Activated CD8-positive, alpha-beta T cell treated with anti-CD3 and anti-CD28 coated beads, Interleukin-2, amount 10 ng/mL, durations not matched to agents 7 days and 5 days (primary cell): ENCODE measurements at places on chromosomes 4 and X. TPM values are rescaled to one million over a fixed set of nuclear protein-coding genes. Genes with fewer than 3 reads are reported as not detected.

- no peaks in the 10 kb centered on the region for H3K4me1 ChIP-seq
- peaks cover 13% of the 10 kb centered on the region for H3K36me3 ChIP-seq
- peak; percentile 61 for DNase-seq
- no peak overlapping the region for H3K4me3 ChIP-seq
Observed at GRCh38 chr4:88033309-88033708, 25.9 kb downstream of the PKD2 start.

- H3K36me3 ChIP-seq = no peaks in the 10 kb centered on the region
- no peak for DNase-seq
- H3K27me3 ChIP-seq = peaks cover 11% of the 10 kb centered on the region
Observed at GRCh38 chrX:150074175-150074574, 135.9 kb upstream of the EOLA2 start.

Gene NXF3
- total RNA-seq = not detected

Gene SLC25A14
- 13.3 TPM for total RNA-seq

Gene CHST7
- 6.5 TPM for total RNA-seq
